ENCODE measurements at places on chromosomes 6 and 20.

GRCh38 chr6:46940433-46941226 is 18.9 kb upstream of the ADGRF5 start:
- no peak for DNase-seq

- DNase-seq: no peak
Observed at GRCh38 chr6:130189531-130190397, 33.0 kb downstream of the SAMD3 start.

GRCh38 chr20:59405226-59406200 is 105.1 kb downstream of the EDN3 start:
- no peak for DNase-seq

GRCh38 chr6:147204060-147204785 is at the start of gene STXBP5:
TSS of gene STXBP5 (plus strand) at chr6:147204417. CDS start at chr6:147204533, 116 bp downstream.
- peak; percentile 21 for DNase-seq

Measured in stimulated activated CD4-positive, alpha-beta T cell treated with anti-CD3 and anti-CD28 coated beads, Interleukin-2, amount 100 ng/mL, for 48 hours (primary cell).